ENCODE measurements at places on chromosomes 5 and 9. TPM values are rescaled to one million over a fixed set of nuclear protein-coding genes. Genes with fewer than 3 reads are reported as not detected.

DNA sequence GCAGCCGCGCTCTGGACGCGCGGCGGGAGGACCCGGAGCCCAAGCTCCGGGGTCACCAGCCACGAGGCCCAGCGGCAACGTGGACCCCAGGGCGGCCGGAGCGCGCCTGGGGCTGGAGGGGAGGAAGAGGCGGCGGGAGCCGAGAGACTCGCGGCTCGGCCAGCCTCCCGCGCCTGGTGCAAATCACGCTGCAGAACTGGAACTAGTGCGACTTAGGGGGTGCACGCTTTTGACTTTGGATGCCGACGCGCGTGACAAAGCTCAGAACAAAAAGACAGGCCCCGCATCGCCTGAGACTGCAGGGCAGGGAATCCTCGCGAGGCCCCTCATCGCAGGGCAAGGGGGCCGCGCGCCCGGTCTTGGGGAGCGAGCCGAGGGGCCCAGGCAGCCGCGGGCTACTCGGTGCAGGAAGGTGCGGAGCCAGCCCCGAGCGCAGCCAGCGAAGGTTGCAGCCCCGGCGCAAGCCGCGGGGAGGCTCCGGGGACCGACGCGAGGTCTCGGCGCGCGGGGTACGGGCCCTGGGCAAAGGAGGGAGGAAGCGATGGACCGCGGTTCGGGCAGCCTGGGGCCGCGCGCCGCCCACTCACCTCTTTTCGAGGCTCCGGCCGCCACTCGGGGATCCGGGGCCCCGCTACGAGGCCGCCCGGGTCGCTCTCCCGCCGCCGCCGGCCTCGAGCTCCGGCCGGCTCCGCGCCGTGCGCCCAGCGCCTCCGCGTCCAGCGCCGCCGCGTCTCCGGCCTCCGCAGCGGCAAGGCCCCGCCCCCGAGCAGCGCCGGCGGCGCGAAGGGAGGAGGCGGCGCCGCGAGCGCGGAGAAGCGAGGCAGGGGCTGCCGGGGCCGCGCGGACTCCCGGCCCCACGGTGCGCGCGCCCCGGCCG, at the start of gene GOLM1:
TSS of gene GOLM1 (minus strand) at position 735 of the 877 bp plus-strand sequence. CDS start 20,238 bp downstream, outside the sequence.
- no peak for DNase-seq

GRCh38 chr5:100175346-100175745, 359.8 kb upstream of the FAM174A start:
- no peak for DNase-seq

- DNase-seq: no peak
These were observed 53.9 kb upstream of the HMHB1 start for GRCh38 chr5:143758015-143758414.

DNA sequence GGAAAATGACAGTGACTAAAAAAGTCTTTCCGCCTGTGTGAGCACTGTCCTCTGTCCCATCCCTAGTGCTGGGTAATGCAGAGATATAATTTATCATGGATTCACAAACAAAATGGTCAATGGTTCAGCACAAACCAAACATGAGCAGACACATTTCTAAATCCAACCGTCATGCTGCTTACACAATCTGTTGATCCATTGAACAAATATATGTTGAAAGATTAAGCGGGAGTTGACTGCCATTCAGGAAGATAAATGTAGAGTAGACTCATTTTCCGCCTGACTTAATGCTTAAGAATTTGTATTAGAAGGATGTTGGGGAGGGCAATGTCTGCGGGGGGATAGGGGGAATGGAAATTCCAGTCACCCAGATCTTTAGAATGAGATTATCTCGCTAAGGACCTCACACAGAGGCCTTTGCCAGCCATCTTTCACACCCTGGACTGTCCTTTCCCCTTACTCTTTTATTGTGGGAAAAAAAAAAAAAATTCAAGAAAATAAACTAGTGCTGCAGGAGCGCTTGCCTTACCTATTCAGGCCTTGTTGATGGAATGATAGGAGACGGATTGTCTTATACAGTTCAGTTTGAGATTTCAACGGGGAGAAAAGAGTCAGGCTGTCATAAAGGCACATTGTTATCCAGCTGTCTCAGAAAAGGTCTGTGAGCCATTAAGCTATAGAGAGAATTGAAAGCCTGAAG, 153.7 kb downstream of the TLE1 start:
- DNase-seq: no peak

DNA sequence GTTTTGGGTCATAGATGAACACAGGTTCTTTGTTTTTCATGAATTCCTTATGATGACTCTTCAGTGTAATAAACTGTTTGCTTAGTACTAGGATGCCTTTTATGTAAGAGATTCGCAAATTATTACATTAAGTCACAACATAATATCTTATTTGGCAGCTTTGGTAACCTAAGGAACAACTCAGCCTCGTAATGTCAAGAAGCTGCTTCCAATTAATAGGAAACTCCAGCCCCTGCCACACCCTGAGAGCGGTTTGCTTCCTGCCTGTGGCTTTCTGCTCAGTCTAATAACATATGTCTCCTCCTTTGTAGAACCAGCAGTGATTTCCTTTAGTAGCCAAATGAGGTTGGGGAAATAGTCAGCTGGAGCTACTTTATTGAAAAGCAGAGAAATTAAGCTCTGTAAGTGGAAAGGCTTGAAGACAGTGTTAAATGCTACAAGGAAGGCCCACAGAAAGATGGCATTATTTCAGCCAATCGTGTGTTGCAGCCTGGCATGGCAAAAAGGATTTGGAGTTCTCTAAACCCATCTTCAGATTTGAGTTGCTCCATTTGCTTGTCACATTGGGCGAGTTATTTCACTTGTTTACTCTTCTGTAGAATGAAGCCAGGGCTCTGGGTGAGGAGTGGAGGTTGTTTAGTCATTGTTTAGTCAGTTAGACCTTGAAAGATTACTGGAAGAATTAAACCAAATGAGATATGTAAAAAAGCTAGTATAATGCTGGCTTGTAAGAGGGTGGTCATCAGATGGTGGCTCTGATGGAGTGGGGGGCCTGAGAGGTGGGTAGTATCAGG, 54.1 kb downstream of the MTAP start:
- DNase-seq: no peak

Gene PRLR
- under 0.01 TPM for total RNA-seq

Gene OLFML2A
- total RNA-seq: 1.9 TPM

DNA sequence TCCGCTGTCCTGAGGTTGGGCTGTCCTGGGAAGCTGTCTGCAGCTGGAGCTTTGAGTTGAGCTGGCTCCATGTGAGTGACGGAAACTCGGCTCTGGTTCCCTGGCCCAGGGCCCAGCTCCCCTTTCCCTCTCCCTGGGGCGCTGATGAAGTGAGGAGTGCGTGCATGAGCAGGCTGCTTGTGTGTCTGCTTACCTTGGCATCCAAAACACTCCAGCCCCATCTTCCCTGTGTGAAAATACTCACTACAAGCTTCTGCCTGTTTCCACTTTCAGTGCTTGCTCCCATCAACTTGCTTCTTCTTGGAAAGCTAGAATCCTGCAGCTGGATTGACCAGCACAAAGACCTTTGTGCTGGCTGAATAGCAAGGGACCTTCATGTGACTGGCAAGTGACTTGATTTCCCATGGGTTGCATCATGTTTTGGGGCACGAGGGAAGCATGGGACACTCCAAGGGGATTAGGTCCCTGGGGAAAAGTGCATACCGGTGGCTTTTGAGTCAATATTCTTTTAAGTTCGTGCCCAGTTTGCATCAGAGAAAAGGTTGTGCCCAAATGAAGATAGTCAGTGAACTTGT, 198.1 kb downstream of the GADD45G start:
- DNase-seq: no peak

GRCh38 chr5:1011226-1011631, 2.6 kb downstream of the NKD2 start:
- no peak for DNase-seq

GRCh38 chr5:58759745-58760144, 176.9 kb downstream of the RAB3C start:
- DNase-seq: peak; percentile 69

Gene MLANA
- not detected for total RNA-seq

DNA sequence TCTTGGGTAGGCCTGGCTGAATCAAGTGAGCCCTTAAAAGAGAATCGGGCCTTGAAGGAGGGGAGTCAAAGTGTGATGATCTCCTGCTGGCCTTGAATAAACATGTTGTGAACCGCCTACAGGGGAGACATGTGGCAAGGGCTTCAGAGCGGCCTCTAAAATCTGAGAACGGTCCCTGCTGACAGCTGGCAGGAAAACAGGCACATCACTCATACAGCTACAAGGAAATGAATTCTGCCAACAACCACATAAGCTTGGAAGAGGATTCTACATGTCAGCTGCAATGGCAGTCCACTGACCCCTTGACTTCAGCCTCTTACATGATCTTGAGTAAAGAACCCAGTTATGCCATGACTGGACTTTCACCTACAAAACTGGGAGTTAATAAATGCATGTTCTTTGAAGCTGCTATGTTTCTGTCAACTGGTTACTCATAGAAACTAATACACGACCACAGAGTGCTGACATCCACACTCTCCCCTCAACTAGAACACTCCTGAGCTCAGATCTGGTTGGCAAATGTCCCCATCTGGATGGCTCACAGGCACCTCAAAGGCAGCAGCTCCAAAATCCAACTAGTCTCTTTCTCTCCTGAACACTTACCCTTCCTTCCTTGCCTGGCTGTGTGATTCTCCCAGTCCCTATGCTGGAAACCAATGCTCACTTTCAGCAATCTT, 333.1 kb downstream of the ASTN2 start:
- DNase-seq: no peak

DNA sequence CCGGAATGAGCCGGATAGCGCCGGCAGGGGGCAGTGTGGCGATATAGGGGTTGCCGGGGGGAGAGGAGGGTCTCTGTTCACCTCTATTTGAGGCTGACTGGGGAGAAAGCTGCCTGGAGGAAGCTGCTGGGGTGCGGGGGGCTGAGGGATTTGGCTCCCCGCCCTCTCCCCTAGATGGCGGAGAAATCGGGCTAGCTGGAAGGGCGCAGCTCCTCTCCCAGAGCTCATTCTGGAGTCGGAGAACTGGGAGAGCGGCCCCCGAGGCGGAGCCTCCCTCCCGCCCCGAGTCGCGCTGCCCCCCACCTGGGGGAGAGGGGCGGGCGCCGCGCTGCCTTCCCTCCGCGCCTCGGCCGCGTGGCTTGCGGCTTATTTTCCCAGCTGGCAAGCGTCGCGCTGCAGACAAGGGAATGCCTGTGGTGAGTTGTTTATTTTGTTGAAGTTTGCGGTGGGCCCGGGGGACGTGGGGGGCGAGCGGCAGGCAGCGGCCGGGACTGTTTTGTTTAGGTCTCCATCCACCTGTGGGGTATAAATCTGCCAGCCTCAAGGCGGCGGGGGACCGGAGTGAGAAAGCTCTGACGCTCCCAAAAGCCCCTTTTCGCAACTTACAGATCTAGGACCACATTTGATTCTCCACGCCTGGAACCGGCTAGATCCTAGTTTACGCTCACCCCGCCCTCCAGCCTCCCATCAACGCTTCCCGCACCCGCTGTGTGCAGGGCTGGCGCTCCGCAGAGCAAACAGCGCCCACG, 4.1 kb upstream of the RGMB start:
- peak; percentile 46 for DNase-seq

GRCh38 chr9:19660019-19660418, 128.8 kb downstream of the SLC24A2 start:
- no peak for DNase-seq

DNA sequence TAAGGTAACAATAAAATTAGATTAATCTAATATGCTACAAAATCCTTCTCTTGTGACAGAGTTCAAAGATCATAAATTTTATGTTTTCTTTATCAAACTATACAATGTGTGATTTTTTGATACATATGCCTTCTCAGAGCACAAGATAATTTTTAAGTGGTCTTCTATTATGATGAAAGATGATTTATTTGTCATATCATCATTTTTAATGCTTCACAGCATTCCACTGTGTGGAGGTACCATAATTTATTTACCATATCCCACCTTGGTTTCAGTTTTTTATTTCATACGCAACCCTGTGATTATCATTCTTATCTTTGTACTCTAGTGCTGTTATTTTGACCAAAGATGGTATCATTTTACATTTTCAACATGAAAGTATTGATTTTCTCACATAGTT, 41.7 kb downstream of the POLK start:
- DNase-seq: no peak

DNA sequence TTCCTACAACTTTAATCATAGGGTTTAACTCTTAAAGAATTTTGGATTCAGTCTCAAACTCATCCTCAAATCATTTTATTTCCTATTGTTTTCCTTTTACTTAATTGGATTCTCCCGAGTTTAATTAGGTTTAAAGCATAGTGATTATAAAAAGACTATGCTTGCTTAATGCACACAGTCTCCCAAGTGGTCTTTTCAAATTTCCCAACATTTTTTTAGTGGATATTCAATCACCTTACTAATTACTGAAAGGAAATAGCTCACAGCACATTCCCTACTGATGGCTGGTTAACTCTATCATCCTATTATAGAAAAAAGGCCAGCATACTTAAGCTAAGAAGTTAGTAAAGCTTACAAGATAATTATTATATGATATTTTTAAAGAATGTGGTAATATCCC, 170.6 kb downstream of the PRDM9 start:
- DNase-seq: no peak

DNA sequence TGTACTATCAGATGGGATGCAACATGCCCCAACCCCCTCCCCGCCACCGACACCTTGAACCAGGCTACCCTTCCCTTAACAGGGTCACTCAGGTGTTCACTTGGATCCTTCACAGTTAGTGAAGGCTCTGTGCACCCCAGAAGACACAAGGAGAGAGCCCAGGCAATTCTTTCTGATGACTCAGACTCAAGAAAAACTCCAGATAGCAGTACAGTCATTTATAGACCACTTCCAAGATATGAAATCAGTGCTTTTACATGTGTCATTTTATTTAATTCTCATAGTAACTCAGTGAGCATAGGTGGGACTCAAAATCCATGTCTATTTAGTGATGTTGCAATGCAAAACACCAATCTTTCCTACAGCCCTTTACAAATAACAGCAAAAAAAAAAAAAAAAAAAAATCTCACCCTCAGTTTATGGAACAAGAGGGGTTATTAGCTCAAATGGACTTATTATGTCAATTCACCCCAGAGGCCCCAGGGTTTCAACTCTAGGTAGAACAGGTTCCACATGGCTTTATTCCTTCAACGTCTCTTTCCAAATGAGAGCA, 71.9 kb downstream of the FOXD1 start:
- DNase-seq: no peak

DNA sequence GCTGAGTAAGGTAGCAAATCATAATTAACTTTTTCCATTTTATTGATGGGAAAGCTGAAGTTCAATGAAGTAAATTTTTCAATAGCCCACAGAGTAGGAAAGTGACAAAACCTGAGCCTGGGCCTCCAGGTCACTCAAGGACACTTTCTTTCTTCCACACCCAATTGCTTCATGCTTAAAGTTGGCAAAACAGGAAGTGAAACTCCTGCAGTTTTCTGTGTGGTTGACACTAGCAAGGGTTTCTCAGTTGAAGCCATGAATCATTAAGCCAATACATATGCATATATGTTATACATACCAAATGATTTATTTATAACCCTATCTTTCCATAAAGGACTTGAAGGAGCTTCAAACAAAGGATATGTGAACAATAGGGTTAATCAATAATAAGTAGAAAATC, 13.9 kb downstream of the TLR4 start:
- peak; percentile 42 for DNase-seq
